ENCODE measurements at places on chromosomes 2 and 18.

DNA sequence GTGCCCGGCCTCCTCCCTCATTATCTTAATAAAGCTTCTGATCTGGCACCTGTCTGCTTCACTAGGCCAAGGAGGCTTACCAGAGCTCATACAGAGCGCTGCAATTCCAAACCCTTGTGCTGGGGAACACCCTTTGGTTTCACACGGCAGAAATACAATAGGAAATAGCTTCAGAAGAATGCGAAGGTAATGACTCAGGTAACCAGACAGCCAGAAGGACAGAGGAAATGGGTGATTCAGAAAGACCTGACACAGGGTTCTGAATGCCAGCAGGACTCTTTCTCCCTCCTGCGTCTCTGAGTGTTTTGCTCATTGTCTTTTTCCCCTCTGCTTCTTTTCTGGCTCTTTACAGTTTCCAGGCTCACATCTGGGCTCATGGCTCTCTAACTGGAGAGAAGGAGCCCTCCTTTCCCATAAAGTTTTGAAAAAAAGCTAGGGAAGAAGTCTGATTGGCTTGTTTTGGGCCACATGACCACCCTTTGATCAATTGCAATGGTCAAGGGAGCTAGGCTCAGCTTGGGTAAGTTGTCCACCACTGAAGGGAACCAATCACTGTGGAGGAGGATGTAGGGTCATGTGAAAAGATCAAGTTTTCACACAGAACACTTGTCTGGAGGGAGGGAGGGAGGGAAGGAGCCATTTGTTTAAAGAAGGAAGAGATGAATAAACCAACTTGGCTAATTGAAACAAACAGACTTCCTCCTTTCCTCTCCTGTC is 90.5 kb upstream of the UPP2 start:
- DNase-seq: no peak

- no peak for DNase-seq
Observed at GRCh38 chr2:41992671-41993434, 55.0 kb upstream of the PKDCC start.

- DNase-seq: no peak
Observed at GRCh38 chr2:136331226-136331625, 213.3 kb upstream of the CXCR4 start.

GRCh38 chr18:75365837-75366236 is 61.7 kb downstream of the SMIM21 start:
- no peak for DNase-seq

- DNase-seq: no peak
Observed at GRCh38 chr2:146814971-146815370, 1029.9 kb upstream of the ACVR2A start.

GRCh38 chr2:82224301-82224940 is 1919.9 kb upstream of the LRRTM1 start:
- no peak for DNase-seq

GRCh38 chr18:12003894-12004293 is 22.6 kb downstream of the IMPA2 start:
- no peak for DNase-seq

DNA sequence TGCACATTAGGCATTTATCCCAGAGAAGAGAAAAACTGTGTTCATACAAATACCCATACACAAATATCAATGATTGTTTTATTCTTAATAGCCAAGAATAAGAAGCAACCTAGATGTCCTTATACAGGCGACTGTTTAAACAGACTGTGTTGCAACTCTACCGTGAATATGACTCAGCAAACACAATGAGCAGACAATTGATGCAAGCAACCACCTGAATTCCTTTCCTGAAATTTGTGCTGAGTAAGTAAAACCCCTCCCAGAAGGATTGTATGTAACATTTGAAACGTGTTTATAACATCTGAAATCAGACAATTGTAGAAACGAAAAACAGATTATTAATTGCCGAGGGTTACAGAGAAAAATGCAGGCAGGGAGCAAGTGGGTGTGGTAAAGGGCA is 621.9 kb upstream of the SOX11 start:
- no peak for DNase-seq

DNA sequence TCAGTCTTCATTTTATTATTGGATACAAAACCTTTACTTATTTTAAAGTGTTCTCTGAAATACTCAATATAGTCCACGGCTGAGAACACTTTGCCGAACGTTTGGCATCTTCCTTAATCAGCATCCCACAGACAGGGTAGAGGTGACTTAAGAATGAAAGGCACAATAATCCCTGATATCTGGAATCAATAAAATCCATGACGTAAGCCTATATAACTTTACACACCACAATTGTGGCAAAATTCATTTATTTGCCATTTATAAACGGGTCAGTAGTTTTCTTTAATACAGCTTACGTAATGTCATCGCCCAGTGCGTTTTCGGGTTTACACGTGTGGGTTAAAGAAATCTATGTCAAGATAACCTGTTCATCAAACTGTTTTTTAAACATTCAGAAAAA is 1.3 kb downstream of the MGAT4A start:
- DNase-seq: no peak
